ENCODE measurements at places on chromosomes 6 and 20.
A peak's percentile ranks its signal among the peaks of the same experiment; 100 is the strongest.

DNA sequence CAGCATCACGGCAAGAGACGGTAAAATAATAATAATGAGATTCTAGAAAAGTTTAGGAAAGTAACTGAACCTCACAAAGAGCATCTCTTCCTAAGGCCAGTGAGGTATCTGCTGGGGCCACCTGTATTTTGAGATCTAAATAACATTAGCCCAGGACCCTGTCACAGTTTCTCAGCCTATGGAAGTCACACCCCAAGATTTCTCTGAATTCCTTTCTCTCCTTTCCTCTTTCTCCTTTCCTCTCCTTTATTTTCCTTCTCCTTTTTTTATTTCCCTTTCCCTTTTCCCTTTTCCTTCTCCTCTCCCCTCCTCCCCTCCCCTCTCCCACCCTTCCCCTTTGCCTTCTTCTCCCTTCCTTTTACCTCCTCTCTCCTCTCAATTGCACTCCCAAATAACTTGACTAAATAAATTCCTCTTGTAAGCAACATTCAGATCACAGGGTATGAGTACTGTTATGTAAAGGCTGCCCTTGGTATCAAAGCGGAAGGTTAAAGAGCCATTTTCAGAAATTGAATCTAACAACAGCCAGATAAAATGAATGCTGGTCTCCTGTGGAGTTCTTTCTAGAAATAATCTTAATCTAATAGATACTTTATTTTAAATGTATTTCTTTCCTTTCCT is 506.2 kb downstream of the EPM2A start:
- DNase-seq: no peak

DNA sequence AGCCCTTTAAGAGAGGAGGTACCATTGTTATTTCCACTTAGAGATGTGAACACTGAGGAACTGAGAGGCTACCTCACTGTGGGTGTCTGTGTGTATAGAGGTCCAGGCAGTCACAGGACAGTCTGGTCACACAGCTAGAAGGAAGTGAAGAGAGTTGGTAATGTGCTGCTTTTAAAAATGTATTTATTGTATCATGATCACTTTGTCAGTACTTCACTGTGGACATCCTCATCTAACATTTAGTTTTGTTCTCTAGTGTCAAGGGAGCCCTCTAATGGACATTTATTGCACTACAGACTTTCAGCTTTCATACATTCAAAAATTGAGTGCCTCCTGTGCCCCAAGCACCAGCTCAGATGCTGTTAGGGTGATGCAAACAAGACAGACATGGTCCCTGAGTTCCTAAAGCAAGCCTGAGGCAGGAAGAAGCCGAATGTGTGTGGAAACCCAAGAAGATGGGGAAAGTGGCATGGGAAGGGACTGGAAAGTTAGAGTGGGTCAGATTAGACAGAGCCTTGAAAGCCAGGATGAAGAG is 123.0 kb downstream of the SLC16A10 start:
- peak; percentile 22 for DNase-seq

DNA sequence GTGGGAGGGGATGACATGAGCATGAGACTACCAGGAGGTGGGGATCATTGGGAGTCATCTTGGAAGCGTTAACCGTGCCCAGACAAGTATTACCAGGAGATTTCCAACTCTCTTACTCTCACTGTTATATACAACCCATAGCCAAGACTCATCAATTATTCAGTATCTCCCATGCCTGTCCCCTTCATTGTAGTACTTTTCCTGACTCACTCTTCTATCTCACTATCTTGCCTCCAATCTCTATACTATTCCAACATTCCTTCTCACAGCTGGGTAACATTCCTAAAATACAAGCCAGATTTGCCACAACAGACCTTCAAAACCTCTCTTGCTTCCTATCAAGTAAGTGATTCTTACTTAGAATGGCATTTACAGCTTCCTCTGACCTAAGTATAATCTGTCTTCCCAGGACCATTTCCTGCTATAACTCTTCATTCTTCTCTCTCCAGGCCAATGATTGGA is 226.3 kb upstream of the SMLR1 start:
- DNase-seq: no peak

- DNase-seq: no peak
Observed at GRCh38 chr6:81767163-81767891, 14.8 kb upstream of the TENT5A start.

DNA sequence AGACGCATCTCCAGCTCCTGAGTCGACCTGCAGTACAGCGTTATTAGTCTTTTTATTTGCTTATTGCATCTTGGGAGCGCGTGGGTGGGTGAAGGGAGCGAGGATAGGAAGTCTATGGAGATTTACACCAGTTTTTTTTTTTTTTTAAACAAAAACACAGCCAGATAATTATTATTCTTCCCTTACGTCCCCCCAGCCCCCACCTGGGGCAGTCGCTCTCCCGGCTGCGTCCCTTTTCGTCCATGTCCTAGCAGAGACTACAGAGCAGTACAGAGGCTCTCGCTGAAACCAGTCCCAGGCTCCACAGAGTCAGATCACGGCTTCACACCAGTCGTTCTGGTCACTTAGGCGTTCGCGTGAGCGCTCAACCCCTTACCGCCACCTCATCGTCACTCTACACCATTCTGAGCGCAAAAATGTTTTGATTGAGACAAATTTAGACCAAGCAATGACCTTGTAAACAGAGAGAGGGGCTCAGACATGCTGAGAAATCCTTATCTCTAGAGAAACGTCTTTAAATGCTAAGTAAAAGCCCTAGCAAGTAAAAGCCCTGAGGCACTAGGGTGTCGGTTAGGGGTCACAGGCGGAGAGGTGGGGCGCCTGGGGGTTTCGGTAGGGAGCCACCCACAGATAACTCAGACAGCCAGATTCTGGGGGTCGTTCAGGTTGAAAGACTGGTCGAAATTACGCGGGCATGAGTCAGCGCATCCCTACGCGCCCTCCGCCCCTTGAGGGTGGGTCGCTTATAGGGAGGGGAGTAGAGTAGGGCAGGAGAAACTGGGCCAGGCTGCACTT is 975 bp upstream of the PPT2 start:
- no peak for DNase-seq

DNA sequence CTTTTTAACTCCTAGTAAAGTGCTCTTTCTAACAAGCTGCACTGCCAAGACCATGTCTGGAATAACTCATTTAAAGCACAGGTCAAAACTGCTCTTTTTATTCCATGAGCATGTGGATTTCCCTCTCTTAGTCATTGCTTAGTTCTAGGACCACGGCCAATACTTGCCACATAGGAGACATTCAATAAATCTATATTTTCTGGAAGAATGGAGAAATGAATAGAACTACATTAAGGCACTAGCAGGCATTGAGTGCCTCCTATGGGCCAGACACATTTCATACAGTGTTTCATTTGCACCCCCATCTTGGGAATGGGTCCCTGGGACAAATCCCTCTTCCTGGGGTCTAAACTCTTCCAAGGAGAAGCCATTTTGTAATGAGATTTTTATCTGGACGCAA is 552.8 kb upstream of the CITED2 start:
- no peak for DNase-seq

DNA sequence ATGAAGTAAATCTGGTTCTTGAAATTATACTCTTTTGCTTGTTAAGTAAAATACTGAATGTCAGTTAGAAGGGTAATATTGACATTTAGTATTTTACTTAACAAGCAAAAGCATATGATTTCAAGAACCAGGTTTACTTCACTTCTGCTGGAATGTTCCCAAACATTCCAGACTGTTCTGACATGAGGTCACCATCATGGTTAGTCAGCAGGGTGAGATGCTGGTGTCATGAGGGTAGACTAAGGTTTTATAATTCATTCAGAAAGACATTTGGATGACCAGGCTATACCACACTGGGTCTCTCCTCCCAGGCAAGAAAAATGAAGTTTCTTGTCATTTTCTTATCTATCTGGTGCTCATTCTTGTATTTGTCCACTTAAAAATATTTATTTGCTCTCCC is 414.4 kb upstream of the MMS22L start:
- DNase-seq: no peak

- DNase-seq: no peak
Observed at GRCh38 chr6:149559389-149559788, 6.8 kb upstream of the GINM1 start.

DNA sequence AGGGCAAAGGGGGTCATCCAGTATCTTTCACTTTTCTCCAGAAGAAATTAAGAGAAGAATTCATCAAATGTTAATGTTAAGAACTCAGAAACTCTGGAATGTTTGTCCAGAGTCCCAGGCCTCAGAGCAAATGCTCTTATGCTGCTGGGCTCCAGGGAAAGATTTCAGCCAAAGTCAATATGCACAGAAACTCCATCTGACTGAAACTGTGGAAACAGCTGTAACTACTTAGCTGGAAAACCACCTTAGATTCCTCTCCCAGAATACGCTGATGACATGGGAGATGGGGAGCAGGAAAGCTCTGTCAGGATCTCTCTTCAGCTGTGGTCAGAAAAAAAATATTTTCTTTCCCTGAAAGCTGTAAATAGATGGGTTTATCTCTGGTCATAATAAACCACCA is 559.6 kb downstream of the RFPL4B start:
- no peak for DNase-seq
